KBM-7 (cell line): ENCODE measurements at places on chromosomes 12 and 14.

- DNase-seq: no peak
Measured at GRCh38 chr12:46895726-46896125, 69.9 kb upstream of the SLC38A4 start.

DNA sequence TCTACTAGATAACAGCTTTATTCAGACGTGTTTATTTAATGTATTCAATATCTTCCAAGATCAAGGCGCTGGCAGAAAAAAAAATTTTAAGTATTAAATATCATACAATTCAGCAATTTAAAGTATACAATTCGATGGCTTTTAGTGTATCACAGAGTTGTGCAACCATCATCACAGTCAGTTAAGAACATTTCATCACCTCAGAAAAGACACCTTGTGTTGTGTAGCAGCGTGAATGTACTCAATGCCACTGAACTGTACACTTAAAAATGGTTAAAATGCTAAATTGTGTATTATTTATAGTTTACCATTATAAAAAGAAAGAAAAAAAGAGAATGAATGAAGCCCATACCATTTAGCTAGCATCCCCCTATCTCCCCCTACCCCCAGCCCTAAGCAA is 96.4 kb downstream of the RIN3 start:
- no peak for DNase-seq

GRCh38 chr12:19885093-19885812 is 446.0 kb downstream of the AEBP2 start:
- DNase-seq: no peak

- DNase-seq: no peak
Measured at GRCh38 chr14:42001431-42001830, 394.8 kb downstream of the LRFN5 start.

- DNase-seq: peak; percentile 35
Measured at GRCh38 chr12:20028033-20028432, 340.3 kb upstream of the PDE3A start.

- DNase-seq: no peak
Measured at GRCh38 chr12:3947781-3948180, 74.6 kb upstream of the PARP11 start.

DNA sequence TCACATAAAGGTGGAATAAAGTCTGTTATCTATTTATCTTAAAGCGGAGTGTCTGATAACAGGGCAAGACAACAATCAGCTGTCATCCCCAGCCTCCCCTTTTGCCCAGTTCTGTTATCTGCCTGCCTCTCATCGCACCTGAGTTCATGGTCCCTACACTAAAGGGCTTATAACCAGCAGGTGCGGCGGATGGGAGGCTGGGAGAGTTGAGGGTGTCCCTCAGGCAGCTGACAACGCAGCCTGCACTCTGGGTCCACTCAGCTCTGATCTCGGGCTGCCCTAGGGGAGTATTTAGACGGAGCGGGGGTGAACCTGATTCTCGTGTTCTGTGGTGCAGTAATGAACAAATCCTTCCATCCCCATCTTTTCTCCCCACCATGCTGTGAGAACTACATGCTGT is 34.0 kb upstream of the JDP2 start:
- DNase-seq: no peak

DNA sequence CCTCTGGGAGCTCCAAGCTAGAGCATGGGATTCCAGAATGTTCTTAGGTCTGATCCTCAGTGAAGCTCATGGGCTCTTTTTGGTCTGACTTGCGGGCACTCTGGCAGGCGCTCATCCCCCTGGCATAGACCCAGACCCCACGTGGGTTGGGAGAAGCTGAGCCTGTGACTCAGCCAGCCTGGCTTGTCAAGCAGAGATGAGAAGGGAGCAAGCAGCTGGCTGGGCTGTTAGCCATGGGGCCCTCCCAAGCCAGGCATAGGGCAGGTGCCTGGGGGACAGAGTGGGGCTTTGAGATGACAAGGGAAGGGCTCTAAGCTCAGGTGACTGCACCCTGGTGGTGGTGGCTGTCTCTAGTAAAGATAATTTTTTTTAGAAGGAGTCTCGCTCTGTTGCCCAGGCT is 80.3 kb upstream of the NOS1 start:
- no peak for DNase-seq

DNA sequence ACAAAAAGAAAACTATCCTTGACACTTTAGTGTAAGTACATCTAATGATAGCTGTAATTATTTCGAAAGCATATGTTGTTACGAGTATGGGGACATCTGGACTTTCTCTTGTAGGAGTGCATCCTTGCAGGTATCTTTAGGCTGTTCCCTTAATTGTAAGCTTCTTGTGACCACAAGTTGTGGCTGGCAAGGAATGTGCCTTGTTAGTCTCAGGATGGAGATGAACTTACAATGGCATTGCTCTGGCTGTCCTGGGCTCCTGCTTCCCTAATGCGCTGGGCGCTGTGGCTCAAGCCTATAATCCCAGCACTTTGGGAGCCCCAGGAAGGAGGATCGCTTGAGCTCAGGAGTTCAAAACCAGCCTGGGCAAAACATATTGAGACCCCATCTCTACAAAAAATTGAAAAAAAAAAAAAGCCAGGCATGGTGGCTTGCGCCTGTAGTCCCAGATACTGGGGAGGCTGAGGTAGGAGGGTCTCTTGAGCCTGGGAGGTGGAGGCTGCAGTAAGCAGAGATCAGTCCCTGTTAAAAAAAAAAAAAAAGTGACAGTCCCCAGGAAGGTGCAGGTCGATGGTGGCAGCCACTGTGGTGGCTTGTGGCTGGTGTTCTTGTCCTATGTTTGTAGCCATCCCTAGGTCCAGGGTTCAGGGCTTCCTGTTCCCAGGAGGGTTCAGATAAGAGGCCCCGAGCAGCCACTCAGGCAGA is 23.7 kb upstream of the PPP1R13B start:
- DNase-seq: no peak

GRCh38 chr12:69687390-69687789 is 11.7 kb downstream of the BEST3 start:
- DNase-seq: no peak

DNA sequence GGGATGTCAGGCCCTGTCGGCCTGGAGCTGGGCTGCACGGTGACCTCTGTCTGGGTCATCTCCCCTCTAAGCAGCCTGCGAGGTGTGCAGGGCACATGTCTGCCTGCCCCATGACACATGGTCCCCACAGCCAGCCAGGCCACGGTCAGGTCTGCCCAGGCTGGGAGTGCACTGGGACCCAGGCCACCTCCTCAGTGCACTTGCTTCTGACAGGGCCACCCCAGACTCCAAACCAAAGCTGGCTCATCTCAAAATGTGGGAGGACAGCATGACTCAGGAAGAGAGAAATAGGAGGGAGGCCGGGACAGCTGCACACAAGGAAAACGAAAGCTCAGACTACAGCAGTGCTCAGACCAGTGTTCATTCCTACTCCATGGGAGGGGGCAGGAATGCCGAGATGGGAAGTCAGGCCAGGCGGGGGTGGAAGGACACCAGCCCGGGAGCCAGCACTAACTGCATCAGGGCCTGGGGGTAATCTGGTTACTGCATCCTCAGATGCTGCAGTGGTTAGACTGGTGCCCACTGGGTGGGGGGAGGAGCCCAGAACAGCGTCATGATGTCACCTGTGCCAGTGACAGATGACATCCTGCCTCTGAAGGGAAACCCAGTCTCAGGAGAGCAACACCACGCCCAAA is 4.0 kb downstream of the P2RX2 start:
- DNase-seq: no peak

DNA sequence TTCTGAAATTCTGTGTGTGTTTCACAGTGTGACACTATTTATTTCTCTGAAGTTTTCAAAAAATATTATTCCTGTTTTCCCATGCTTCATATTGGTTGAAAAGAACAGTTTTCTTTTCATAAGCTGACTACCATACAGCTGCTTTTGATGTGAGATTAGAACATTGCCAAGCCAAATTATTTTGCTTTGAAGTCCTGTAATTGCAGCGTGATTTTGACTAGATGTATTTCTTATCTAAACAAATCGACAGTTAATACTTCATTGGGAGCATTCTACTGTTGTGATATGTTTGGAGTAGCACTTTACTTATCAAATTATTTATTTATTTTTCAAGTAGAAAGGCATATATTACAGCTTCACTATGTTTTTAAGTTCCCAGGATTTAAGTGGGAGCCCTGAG is 132.0 kb downstream of the DACT1 start:
- no peak for DNase-seq

GRCh38 chr12:22115711-22116110 is 69.7 kb downstream of the CMAS start:
- DNase-seq: no peak

DNA sequence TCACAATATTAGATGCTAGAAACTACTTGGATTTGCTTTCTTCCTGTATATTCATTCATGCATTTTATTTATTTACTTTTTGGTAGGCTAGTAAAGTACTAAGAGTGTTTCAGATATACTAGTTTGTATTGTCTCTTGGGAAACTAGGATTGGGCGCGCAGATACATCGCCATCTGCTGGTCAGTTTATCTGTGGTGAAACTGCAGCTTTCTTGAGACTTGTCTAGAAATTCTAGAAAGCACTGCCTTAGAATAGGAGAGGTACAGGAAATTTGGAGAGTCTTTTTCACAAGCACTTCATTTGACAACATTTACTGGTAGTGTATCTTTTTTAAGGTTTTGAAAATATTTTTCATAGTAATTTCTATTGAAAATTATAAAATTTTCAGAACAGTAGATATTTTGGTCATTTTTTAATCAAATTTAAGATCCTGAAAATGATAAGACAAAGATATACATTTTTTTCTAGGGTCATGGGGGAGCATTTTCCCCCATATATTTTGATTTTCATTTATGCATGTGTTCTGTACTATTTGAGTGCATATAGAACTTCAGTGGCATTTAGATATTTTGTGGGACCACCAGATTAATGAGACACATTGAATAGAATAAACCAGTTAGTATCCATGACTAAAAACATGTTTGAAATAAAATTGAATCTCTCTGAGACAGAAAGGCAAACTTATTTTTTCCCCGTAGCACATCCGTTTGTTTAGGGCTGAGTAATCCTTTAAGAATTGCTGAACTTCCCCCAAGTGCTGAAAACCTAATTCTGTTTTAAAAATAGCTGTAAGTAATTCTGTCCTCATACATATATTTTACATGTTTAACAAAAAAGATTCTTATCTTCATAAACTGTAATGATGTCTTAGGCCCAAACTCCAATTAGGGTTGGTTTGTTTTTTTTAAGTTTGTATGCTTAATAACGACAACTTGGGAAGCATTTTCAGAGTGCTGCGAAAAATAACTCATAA is 44.5 kb downstream of the SLC38A6 start:
- DNase-seq: peak; percentile 81

- DNase-seq: peak; percentile 74
Measured at GRCh38 chr12:47080725-47081502, 1.2 kb upstream of the AMIGO2 start.

DNA sequence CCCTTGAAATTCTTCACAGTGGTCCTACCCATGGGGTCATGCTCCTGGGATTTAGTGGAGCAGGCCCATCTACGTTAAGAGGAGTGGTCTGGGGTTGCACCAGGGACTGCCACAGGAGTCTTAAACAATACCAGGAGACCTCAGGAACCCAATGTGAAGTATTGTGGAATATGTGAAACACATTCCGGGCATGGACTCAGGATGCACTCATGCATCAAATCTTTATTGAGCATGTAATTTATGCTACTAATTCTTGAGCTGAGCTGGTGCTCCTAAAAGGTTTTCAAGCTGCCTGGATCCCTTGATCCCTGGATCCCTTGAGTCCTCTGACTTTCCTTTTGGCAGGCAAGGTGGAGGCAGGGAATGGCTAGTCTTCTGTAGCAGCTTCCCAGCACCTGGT is 8.8 kb downstream of the SERPINA10 start:
- DNase-seq: no peak

DNA sequence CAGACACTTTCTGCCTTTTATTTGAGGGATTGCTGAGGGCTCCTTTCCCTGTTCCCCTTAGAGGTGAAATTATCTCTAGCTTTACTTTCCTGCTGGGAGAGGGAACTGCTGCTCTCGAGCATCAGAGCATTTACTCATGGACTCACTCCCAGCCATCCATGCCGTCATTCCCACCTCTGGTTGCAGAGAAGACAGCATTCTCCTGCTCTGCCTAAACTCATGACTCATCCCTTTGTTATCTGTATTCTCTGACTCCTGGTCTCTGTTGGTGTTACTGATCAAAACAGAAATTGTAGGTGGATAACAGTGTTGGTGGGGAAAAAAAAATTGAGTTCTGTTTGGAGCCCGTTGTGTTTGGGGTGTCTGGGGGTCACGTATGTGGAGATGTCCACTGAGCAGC is 159.3 kb downstream of the TTC8 start:
- no peak for DNase-seq

DNA sequence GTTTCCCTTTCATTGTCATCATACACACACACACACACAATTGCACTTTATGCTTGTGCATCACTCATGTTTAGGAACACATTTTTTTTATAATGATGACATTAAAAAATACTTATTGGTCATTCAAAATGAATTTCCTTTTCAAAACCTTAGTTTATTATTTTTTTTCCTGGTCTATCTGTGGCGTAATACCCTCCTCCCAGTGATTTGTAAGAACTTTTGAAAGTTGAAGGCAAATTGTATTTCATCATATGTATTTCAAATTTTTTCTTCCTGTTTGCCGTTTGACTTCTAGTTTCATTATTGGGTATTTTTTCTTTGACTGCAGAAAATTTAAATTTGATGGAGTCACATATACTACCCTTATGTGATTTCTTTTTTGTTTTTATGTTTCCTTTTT is 2.5 kb upstream of the LRRK2 start:
- DNase-seq: no peak

GRCh38 chr12:79681008-79681590 is 9.7 kb downstream of the PAWR start:
- peak; percentile 51 for DNase-seq

- DNase-seq: no peak
Measured at GRCh38 chr12:44531320-44531971, 344.7 kb downstream of the NELL2 start.

DNA sequence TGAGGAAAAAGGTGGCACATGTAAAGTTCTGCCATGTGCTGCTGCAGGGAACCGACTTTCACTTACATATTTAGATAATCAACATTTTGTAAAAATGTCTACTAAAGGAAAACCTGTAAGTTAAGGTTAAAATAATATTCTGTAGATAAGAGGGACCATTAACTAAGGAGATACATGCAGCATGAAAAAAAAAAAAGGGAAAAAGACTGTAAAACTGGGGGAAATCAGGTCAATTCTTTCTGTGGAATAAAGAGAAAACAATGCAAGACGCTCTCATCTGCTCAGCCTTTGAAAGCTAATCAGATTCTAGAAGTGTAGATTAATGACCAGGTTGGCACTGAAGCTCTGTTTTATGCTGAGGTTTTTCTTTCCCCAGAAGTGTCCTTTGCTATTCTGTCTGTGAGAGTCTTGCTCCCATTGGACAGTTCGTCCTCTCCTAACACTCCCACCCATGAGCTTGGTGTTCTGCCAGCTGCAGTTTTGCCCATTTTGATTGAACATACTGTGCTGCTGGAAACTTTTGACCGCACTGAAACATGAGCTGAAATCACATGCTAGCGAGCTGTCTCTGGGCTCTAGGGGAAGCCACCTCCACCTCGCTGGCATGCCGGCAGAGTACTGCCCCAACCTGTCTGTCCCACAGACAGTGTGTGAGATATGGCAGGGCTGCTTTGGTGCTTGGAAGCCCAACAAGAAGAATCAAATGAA is 39.7 kb downstream of the PPTC7 start:
- no peak for DNase-seq
